ENCODE measurements at places on chromosomes 5 and 9. TPM values are rescaled to one million over a fixed set of nuclear protein-coding genes. Genes with fewer than 3 reads are reported as not detected.

Gene IL4
- total RNA-seq: 6.4 TPM

Gene CNTFR
- total RNA-seq: not detected

GRCh38 chr9:100761276-100761802 is 183.5 kb downstream of the CAVIN4 start:
- no peak for DNase-seq

GRCh38 chr9:80883826-80884579 is 805.3 kb downstream of the TLE1 start:
- no peak for DNase-seq

GRCh38 chr9:130465383-130466096 is 20.8 kb downstream of the ASS1 start:
- DNase-seq: no peak

DNA sequence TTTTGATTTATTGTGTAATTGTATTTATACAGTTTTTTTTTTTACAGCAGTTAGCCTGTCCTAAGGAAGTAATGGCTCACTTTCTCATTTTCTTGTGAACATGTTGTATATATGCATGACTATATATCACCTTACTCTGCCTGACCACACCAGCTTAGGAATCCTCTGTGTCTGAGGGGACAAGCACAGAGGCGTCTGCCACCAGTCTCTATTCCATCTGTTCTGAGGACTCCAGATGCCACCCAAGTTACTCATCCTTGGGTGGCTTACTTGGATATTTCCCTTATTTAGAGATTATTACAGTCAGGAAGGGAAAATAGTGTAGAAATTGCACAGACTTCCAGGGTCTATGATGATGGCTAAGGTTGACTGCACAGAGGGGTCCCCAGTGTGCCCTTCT is 256.3 kb upstream of the C9orf72 start:
- DNase-seq: no peak

- DNase-seq: no peak
Measured at GRCh38 chr9:81408951-81409350, 280.4 kb downstream of the TLE1 start.

- DNase-seq: no peak
Measured at GRCh38 chr5:116864157-116864837, 289.7 kb upstream of the SEMA6A start.

DNA sequence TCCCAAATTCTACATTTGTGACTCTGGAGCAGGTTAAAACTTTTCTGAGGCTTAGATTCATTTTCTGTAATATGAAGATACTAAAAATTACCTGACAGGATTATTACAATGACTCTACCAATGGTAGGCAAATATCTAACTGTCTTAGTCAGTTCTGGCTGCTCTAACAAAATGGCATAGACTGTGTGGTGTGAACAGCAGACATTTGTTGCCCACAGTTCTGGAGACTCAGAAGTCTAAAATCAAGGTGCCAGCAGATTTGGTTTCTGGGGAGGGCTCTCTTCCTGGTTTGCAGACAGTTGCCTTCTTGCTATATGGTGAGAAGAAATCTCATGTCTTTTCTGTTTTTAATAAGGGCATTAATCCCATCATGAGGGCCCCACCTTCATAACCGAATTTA is 245.1 kb downstream of the MAST4 start:
- DNase-seq: no peak

GRCh38 chr5:3535414-3536211 is 60.0 kb upstream of the IRX1 start:
- DNase-seq: no peak

- no peak for DNase-seq
Measured at GRCh38 chr9:77418226-77418625, 229.9 kb downstream of the GNA14 start.

Data from CD8-positive, alpha-beta memory T cell (primary cell).